ENCODE measurements at places on chromosomes 3 and 15.

GRCh38 chr3:36918050-36918449 lies 26.8 kb downstream of the TRANK1 start:
- DNase-seq = no peak

- no peak for DNase-seq
These were observed 4.5 kb downstream of the EIF3J start for GRCh38 chr15:44541282-44541958.

GRCh38 chr3:174156200-174156599 lies 702.9 kb upstream of the NAALADL2 start:
- no peak for DNase-seq

DNA sequence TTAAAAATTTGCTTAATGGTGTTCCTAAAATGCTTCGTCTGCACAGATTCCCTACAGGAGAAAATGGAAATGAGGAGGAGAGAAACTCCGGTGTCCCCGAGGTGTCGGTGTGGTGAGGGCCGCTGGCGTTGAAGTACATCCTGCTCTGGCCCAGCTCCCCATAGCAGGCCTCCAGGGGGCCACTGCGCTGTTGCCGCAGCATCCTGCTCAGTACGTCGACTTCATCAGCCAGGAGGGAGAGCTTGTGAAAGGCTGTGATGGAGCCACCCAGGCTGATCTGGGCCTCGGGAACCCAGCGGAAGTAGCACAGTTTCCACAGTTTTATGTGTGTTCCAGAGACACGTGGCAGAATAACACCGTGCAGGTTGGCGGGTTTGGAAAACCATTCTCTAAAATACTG lies 37.8 kb downstream of the FAN1 start:
- DNase-seq = no peak

GRCh38 chr3:54445630-54446029 lies 323.3 kb downstream of the CACNA2D3 start:
- no peak for DNase-seq

DNA sequence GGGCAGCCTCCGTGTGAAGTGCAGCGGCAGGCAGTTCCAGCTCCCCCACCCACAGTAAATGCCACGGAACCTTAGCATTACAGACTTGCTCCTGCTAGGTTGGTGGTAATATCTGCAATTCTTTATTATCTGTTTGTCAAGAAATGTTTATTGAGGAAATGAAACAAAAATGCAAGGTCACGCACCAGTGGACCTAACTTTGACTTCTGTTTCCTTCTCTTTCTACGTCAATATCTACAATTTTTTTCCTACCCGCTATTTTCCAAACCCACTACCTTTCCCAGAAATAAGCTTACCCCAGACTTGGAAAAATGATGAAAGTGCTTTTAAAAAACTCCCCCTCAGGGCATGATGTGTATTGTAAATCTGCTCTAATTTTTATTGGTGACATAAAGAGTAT lies 18.9 kb downstream of the ILDR1 start:
- DNase-seq = no peak

DNA sequence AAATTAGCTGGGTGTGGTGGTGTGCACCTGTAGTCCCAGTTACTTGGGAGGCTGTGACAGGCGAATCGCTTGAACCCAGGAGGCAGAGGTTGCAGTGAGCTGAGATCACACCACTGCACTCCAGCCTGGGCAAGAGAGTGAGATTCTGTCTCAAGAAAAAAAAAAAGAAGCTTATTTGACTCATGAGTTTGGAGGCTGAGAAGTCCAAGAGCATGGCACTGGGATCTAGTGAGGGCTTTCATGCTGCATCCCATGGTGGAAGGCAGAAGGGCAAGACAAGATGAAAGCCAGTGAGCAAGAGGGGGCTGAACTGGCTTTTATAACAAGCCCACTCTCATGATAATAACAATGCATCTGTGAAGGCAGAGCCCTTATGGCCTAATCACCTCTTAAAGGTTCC lies 33.4 kb downstream of the SEC62 start:
- no peak for DNase-seq

DNA sequence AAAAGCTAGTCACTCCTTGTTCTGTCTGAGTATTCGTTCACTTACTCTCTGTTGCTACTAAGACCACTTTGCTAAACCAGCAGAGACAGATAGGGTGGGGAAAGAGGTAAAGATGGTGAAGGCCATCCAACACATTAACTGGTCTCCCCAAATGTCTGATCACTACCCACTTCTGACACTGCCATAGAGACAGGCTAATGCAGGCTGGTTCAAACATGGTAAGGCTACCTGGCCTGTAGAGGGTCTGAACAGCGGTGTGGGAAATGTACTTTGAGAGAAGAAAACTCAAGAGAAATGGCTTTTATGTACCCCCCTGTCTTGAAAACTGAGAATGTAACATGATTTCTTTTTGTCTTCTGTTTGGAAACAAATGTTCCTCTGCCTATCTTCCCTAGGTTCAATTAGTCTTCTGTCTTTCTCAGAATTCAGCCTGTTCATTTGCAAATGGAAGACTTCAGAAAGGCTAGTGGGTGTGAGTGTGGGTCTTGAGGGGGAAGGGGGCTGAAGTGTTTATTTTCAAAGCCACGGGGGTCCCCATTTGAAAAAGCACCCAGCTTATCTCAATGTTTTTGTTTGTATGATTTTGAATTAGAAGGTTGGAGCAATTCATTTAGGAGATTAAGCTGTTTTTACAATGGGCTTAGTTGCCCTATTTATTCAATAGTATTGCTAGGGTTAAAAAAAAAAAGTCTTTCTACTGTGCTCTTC lies 15.8 kb downstream of the ALDH1A2 start:
- DNase-seq = no peak

- DNase-seq = no peak
These were observed 105.3 kb downstream of the BBX start for GRCh38 chr3:107627962-107628542.

DNA sequence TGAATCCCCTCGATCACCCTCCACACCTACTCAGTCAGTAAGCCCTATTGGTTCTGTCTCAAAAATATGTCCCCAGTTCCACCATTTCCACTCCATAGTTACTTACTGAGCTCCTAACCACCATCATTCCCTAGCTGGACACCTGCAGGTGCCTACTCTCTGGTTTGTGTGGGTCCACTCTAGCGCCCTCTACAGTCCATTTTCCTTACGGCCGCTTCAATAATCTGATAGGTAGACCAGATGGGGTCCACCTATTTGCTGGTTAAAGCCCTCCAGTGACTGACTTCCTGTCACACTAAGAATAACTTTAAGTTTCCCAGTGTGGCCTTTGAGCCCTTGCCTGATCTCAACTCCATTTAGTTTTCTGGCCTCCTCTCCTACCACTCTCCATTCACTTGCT lies 5.0 kb downstream of the GXYLT2 start:
- DNase-seq = no peak

- no peak for DNase-seq
These were observed 9.3 kb downstream of the RAB7A start for GRCh38 chr3:128735287-128735686.

DNA sequence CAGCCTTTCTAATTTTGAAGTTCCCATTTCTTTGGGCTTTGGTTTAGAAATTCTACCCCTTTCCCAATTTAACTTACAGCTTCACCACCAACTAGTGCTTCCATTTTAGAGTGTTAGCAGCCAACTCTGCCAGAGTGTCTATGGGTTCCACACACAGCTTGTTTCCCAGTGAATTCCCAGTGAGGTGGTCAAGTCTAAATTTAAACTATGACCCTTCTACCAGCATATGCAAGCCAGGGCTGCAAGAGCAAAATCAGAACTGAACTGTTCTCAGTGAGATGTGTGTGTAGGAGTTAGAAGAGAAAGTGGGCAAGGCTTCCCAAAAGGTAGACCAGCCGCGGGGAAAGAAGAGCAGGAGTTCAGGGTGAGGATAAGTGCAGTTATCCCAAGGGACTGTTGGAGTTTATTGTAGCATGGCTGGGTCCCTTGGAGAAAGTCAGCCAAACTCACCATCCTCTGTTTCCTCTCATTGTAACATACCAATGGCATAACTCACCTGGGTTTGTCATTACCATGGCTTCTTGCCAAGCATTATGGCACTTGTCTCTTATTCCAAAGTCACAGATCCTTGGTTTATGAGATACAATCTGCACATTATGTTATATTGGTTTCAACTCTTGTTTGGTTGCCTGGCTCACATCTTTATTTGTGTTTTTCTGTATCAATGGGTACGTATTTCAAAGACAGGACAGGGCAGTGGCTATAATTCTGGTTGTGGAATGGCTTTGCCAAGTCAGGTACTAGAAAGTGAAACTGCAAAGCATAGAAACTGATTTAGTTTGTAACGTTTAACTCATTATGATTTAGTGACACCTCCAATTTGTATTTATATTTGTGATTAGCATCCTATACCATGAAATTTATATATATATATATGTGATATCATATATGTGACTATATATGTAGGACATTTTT lies 130.2 kb upstream of the UMPS start:
- no peak for DNase-seq

- DNase-seq = no peak
These were observed 12.3 kb upstream of the CORO2B start for GRCh38 chr15:68566377-68566954.

GRCh38 chr3:188581792-188582191 lies 427.8 kb downstream of the LPP start:
- no peak for DNase-seq

- DNase-seq = no peak
These were observed 63.3 kb downstream of the BOC start for GRCh38 chr3:113274425-113275257.

GRCh38 chr15:62732078-62732477 lies 310.5 kb upstream of the TPM1 start:
- DNase-seq = no peak

DNA sequence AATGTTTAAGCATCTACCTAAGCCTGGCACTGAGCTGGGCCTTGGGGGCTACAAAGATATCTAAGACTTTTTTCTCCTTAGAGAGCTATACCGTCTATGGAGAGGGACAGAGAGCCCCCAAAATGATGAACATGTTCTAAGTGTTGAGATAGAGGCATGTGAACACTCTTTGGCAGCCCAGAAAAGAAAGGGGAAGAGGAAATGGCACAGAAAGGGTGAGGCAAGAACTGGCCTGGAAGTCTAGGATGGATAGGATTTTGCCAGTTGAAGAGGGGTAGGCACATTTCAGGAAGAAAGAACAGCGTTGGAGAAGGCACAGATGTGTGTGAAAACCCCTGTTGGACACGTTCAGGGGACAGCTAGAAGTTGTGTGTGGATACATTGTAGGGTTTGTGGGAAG lies 276.2 kb upstream of the LRRFIP2 start:
- no peak for DNase-seq

DNA sequence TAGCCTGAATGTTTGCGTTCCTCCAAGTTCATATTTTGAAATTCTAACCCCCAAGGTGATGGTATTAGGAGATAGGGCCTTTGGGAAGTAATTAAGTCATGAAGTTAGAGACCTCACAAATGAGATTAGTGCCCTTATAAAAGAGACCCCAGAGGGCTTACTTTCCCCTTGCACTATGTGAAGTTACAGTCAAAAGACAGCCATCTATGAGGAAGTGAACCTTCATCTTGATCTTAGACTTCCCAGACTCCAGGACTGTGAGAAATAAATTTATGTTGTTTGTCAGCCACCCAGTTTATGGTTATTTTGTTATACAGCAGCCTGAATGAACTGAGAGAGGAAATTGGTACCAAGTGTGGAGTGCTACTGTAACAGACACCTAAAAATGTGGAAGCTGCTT lies 74.4 kb downstream of the DAPK2 start:
- no peak for DNase-seq

DNA sequence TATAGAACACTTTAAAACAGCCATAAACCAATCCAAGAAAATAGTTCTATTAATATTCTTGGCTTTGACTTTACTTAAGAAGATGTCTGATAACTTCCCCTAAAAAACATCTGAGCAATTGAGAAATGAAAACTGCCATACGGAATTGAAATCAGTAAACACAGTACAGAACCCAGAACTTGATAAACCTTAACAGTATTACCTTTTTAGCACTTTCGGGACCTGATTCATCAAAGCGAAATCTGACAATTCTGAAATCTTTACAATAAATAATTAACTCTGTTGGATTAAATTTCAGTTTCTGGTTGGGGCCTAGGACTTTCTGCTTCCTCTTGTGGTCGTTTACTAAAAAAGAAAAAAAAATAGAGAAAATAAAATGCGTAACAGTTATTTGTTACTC lies 17.3 kb downstream of the MTMR10 start:
- DNase-seq = no peak

- no peak for DNase-seq
These were observed 131.1 kb upstream of the ABHD17C start for GRCh38 chr15:80564056-80564455.

DNA sequence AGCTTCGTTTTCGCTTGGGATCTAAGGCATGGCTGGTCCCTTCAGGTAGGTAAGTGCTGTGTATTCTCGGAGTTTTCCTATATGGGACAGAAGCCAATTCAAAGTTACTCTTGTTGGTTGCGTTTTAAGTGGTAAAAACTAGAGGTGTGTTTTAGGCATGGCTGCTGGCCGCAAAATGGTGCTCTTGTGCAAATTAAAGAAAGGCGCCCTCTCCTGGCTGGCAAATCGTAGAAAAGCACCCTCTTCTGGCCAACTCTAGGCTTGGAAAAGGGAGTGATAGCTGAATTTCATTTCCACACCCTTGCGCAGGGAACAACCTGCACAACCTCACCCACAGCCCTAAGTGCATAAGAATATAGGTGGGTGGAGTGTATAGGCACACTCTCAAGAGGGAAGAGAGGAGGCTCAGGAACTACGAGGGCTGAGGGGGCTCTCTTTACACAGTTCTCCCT lies 23.5 kb downstream of the DRD3 start:
- no peak for DNase-seq

GRCh38 chr15:25372298-25372697 lies 66.5 kb downstream of the UBE3A start:
- no peak for DNase-seq

DNA sequence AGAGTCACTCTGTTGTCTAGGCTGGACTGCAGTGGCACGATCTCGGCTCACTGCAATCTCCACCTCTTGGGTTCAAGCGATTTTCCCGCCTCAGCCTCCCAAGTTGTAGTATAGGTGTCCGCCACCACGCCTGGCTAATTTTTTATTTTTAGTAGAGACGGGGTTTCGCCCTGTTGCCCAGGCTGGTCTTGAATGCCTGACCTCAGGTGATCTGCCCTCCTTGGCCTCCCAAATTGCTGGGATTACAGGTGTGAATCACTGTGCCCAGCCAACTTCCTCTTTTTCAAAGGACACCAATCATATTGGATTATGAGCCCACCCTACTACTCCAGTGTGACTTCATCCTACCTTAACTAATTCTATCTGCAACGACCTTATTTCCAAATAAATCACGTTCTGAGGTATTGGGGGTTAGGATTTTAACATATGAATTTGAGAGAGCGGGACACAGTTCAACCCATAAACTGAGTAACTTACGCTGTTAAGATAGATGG lies 3.2 kb downstream of the ISG20 start:
- no peak for DNase-seq

GRCh38 chr3:194888916-194889315 lies 203.2 kb downstream of the FAM43A start:
- DNase-seq = no peak

GRCh38 chr15:68550004-68550403 lies 28.8 kb upstream of the CORO2B start:
- DNase-seq = no peak

Measured in T-helper 2 cell (primary cell).